ENCODE measurements at places on chromosomes 5 and 9.

DNA sequence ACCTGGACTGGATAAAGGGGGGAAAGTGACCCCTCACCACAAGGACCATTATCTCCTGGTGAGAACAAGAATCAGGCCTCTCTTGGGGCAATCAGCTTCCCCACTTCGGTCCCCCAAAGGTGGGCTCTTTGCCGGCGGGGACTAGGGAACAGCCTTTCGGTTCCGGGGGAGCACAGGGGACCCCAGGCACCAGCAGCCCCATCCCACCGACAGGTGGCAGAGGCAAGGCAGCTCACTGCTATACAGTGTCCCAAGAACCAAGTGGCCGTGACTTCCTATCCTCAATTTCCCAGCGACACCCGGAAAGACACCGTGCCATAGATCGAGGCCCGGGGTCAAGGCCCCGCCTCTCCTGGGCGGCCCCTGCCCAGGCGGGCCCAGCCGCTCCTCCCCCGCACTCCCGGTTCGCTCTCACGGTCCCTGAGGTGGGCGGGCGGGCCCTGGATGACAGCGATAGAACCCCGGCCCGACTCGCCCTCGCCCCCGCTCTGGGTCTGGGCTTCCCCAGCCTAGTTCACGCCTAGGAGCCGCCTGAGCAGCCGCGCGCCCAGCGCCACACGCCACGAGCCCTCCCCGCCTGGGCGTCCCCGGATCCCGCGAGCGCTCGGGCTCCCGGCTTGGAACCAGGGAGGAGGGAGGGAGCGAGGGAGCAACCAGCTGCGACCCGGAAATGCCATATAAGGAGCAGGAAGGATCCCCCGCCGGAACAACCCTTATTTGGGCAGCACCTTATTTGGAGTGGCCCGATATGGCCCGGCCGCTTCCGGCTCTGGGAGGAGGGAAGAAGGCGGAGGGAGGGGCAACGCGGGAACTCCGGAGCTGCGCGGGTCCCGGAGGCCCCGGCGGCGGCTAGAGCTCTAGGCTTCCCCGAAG, 655 bp upstream of the EGR1 start:
- peak; percentile 96 for DNase-seq

DNA sequence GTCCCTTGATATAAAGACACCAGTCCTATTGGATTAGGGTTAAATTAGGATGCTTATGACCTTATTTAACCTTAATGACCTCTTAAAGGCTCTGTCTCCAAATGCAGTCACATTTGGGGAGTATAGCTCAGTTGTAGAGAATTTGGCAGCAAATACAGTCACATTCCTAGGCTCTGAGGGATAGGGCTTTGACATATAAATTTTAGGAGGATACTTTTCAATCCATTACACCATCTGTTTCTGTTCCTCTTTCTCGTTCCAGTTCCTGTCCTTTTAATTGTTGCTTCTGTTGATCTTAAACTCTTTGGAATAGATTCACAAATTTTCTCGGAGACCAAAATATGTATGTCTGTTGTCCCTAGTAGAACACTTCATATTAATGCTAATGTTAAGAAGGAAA, 390.0 kb upstream of the PCSK5 start:
- no peak for DNase-seq

- DNase-seq = no peak
These were observed 52.6 kb downstream of the AQP7 start for GRCh38 chr9:33349743-33350142.

DNA sequence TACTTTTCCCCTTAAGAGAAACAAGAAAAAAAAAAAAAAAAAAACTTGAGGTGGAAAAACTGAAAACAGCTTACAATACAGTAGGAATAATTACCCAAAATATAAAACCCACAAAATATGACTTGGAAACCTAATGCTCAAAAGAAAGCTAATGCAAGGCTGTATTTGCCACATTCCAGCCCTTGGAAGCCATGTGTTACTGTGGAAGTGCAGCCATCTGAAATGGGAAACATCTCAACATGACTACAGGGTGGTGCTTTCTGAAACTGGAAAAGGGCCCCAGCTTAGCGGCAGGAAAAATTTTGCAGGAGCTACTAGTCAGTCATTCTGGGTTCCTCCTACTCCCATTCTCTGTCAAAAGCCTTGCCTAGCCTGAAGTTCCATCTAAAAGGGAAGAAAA, 20.4 kb downstream of the CDK5RAP2 start:
- no peak for DNase-seq

- no peak for DNase-seq
These were observed 109.9 kb upstream of the RGMB start for GRCh38 chr5:98663521-98663920.

- no peak for DNase-seq
These were observed 151.4 kb downstream of the HSD17B3 start for GRCh38 chr9:96150324-96151227.

- peak; percentile 46 for DNase-seq
These were observed 289.7 kb upstream of the DAP start for GRCh38 chr5:11050596-11051304.

- DNase-seq = no peak
These were observed 1055.5 kb upstream of the DMAC1 start for GRCh38 chr9:8855046-8855445.

- no peak for DNase-seq
These were observed 24.8 kb upstream of the OBP2B start for GRCh38 chr9:133233681-133234432.

DNA sequence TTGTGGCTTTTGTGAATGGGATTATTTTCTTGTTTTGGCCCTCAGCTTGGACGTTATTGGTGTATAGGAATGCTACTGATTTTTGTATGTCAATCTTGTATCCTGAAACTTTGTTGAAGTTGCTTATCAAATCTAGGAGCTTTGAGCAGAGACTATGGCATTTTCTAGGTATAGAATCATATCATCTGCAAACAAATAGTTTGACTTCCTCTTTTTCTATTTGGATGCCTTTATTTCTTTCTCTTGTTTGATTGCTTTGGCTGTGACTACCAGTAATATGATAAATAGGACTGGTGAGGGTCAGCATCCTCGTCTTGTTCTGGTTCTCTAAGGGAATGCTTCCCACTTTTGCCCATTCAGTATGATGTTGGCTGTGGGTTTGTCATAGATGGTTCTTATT, 24.7 kb downstream of the ITGA2 start:
- DNase-seq = no peak

- DNase-seq = no peak
These were observed 79.1 kb downstream of the ZNF618 start for GRCh38 chr9:113955076-113955752.

DNA sequence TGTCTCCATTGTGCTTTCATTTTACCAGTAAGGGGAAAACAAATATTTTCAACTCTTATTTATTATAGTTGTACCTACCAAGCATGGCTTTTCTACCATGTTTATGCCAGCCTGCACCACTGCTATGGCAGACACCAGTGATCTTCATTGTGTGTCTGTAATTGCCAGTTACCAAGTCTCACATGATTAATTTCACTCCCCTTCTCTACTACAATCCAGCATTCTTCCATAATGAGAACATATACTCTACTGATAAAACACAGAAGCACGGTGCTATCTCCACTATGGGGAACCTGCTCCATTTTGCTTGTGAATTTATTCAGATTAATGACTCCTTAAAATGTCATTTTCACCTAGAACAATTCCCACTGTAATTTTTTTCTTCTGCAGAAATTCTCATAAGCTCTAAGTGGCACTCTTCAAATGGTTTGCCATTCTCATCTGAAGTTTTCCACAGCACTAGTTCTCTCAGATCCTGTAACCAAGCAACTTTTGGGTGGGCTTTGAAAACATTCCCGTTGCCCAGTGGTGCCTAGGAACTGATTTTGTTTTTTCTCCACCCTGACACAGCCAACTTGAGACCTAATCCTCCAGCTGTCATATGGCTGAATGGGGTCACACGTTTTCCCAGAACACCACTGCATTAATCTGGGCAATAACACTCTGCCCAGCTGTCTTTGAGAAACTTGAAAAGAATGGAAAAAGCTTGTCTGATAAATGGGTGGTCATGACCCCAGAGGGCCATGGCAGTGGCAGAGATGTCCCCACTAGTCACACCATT, 222.7 kb upstream of the RASEF start:
- no peak for DNase-seq

DNA sequence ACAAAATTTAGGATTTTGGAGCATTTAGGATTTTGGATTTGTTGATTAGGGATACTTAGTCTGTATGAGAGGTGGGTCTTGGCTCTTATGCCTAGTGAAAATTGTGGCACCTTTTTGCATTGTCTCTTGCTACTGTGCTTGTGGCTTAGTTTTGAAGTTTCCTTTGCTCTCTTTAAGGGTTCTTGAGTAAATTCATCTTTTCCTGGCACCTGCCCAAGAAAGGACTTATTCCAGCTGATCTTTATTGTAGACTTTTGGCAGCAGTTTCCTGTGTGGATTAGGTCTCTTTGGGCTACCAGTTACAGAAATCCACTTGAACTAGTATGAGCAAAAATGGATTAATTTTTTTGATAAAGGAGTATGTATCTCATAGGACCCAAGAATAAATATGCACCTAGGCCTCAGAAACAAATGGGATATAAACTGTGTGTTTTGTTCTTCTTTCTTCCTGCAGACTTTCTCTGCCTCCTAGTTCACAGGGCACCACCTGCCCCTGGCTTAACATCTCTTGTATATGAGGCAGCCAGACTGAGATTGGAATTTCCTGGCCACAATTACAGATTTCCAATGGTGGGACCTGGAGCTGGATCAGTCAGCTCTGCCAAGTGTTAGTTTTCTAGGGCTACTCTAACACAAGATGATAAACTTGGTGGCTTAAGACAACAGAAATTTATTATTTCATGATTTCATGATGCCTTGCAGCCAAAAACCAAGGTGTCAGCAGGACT, 44.6 kb downstream of the FOCAD start:
- no peak for DNase-seq

- DNase-seq = no peak
These were observed 173.6 kb downstream of the TENT4A start for GRCh38 chr5:6886866-6887265.

GRCh38 chr5:146529984-146530383, 14.0 kb upstream of the GPR151 start:
- no peak for DNase-seq

DNA sequence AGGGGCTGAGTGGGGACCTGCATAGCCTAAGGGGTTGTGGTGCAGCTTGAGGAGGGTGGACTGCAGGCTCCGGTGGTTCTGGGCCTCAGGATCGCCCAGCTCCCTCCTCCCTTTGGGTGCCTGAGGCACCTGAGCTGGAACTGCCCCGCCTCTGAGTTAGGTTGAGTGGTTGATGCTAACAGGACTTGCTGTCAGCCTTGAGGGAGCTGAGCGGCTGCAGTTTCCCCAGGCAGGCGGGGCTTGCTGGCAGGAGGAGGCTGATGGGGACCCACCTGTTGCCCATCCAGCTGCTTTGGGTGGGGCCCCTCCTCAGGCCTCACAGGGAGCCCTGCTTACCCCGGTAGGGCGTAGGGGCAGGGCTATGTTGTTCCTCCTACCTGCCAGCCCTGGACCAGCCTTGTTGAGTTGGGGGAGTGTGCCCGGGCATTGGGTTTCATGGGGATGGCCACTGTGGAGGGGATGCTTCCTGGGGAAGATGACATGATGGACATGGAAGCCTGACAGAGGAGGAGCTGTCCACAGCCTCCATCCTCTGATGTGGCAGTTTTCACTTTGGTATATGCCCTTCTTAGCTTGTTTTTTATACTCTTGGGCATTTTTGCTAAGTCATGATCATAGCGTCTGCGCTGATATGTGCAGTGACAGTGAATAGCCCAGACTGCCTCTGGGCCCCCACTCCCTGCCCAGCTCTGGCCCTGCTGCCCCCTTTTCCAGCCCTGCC, 14.3 kb downstream of the WNK2 start:
- no peak for DNase-seq

DNA sequence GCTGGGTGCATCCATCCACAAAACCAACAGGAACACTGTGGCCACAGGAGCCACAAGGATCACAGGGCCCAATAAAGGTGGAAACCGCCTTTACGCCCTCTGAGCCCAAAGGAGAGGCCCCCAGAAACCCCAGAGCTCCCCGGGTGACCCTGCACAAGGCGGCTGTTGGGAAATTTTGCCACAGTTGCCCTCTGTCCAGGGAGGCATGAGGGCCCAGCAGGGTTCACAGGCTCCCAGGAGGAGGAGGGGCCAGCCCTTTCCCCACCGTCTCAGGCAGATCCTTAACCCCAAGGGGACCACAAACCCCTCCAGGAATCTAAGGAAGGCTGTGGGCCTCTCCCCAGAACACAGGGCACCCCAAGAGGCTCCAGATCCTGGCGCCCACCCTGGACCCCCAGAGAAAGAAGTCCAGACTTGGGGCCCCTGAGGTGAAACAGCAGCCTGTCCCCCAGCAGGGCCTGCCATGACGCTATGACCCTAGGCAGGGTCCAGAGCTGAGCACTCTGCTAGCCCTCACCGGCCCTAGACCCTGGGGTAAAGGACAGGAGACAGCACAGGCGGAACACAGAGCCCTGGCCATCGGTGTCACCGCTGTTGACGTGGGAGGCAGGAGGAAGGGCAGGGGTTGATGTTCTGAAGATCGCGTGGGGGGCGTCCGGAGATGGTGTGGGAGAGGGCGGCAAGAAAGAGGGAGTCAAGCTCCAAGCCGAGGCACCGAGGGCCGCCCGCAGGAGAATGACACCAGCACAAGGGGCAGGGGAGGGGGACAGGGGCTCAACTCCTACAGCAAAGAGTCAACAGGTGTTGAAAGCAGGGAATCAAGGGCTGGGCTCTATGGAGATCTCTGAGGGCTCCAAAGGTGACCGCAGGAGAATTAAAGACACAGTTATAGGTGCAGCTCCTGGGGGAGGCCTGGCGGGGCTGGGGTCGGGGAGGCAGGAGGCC, 97.5 kb downstream of the VAV2 start:
- DNase-seq = no peak

DNA sequence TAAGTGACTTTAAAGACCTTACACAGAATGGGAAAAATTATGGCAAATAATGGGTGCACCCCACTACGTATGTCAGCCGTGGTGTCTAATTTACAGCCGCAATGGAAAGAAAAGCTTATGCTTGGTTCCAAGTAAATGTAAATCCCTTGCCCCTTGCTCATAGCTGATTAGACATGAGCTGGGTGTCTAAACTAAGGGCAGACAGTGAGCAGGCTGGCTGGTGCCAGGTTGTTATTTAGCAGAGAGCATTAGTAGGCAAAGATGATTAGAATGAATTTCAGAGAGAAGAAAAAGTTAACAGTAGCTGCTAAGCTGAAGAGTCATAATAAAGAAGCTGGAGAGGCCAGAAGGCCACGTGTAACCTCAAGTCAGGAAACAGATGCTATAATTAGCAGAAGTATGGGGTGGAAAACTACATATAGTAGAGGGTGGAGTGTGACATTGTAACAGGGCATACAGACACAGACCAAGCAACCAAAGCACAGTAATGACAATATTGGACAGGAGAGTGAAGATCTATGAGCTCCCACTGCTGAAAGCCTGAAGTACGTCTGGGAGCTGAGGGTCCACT, 257.7 kb downstream of the MCTP1 start:
- no peak for DNase-seq

GRCh38 chr9:121071756-121072421, 2.9 kb upstream of the CNTRL start:
- DNase-seq = no peak

GRCh38 chr5:126969548-126969947, 60.8 kb downstream of the MARCHF3 start:
- no peak for DNase-seq

- DNase-seq = no peak
These were observed 64.1 kb downstream of the ZFAND5 start for GRCh38 chr9:72300873-72301272.

GRCh38 chr9:125659954-125660353, 47.1 kb downstream of the MAPKAP1 start:
- no peak for DNase-seq

All from nucleus accumbens (tissue), 56 donors.